ENCODE measurements at places on chromosomes 16 and 17. TPM values are rescaled to one million over a fixed set of nuclear protein-coding genes. Genes with fewer than 3 reads are reported as not detected.

DNA sequence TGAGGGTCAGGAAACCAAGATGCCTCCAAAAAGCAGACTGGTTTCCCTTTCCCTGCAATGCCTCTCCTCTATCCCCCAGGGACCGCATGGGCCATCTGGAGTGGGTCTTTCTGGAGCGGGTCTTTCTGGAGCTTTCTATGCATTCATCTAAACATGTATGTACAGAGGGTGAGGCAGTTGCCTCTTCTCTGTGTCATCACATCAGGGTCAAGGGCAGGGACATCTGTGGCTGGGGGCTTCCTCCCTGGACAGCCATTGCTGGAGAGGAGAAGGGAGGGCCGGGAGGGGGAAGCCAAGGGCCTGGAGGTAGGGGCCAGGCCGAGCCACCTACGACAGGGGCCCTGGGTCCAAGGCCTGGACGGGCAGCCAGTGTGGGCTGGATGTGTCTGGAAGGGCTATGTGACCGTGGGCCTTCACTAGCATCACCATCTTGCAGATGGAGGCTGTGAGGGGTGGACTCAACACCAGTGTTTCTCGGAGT is 840 bp downstream of the ADCY7 start:
- no peak for DNase-seq

The BEAN1 gene
- 1.4 TPM for total RNA-seq

- DNase-seq, result no peak
Measured at GRCh38 chr17:44959821-44960531, 8.1 kb downstream of the C1QL1 start.

- no peak for DNase-seq
Measured at GRCh38 chr16:89055313-89055712, 38.3 kb upstream of the ACSF3 start.

GRCh38 chr17:34442387-34443111 is 79.5 kb upstream of the CCL1 start:
- no peak for DNase-seq

The HCRT gene
- not detected for total RNA-seq

The CD7 gene
- not detected for total RNA-seq

GRCh38 chr16:79217375-79218011 is 383.0 kb downstream of the MAF start:
- no peak for DNase-seq

The ADAD2 gene
- 0.11 TPM for total RNA-seq

GRCh38 chr16:57386381-57386951 is 14.2 kb downstream of the CX3CL1 start:
- peak; percentile 58 for DNase-seq

The PABPN1L gene
- total RNA-seq, result not detected

DNA sequence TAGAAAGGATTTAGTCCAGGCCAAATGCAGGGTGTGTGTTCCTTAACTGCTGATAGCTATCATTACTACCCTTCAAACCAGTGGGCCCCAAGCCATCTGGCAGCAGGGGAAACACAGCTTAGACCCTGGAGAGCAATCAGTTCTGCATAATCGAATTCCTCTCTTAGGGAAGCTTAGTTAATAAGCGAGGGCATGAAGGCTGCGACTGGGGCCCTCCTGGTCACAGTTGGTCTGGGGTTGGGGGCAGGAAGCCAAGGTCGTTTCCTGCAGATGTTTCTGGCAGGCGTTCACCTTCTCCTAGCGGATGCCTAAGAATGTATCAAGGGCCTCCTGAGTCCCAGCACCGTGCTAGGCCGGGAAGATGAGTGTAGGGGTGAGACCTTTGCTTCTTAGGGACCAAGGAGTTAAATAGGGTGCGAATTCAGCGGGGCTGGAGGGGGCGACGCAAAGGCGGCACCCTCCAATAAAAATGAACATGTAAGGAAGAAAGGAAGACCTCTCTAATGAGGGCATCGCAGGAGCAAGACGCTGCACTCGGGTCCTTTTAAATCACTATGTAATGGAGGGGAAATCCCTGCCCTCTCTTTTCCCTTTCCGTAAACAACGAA is 16.5 kb upstream of the EEF2K start:
- DNase-seq, result no peak

DNA sequence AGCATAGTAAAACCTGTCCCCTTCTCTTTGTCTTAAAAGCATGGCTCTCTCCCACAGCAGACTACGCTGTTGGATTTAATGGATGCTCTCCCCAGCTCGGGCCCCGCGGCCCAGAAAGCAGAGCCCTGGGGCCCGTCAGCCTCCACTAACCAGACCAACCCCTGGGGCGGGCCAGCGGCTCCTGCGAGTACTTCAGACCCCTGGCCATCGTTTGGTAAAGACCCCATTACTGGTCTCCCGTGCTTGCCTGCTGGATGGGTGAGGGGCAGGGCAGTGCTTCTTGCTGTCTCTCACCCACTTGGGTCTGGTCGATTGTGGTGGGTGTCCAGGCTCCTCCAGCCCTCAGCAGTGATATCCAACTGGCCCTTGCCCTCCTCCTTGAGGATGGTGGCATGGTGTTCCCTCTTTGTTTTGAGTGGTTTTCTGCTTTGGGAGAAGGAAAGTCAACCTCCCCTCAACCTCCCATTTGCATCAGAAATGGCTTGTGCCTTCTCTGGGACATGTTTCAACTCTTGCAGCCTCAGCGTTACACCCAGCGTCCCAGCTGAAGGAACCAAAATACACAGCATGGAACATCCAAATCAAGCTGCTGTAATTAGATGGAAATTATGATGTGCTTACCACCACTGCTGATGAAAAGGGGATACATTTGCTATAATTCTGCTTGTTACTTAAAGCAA is 49.3 kb downstream of the B9D1 start:
- DNase-seq, result no peak

- DNase-seq, result no peak
Measured at GRCh38 chr16:9447699-9448098, 356.3 kb downstream of the HAPSTR1 start.

GRCh38 chr17:75704963-75705875 is 16.0 kb upstream of the ITGB4 start:
- DNase-seq, result no peak

The GINS2 gene
- 10.9 TPM for total RNA-seq

The UMOD gene
- not detected for total RNA-seq

DNA sequence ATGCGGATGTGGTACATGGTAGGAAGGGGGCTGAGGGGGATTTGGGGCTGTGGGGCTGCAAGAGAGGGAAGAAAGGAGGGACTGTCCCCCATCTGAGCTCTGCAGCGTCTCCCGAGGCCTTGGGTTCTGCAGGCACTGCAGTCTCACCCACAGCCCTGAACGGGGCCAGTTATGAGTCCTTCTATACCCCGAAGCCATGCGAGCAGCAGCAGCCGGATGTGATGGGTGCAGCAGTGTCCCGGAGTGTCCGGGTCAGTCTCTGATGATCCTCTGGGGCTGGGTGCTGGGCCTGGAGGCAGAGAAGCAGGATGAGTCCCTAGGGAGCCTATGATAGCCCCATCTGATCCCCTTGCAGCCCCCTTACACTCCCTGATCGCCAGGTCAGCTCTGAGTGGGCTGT is 41.5 kb downstream of the CPNE2 start:
- DNase-seq, result no peak

The KRTAP9-1 gene
- not detected for total RNA-seq

DNA sequence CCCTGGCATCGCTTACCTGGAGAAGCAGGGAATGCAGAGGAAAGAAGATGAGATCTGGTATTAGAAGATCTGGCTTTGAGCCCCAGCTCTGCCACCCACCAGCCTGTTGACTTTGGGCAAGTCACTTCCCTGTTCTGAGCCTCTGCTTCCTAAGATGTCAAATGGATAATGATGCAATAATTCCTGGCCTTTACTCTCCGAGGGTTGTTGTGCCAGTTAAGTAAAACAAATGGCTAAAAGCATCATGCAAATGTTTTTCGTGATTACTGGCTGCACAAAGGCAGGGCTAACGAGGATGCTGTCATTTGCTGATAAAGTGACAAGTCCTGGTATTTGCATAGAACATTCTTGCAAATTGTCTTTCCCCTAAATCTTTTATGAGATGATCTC is 1.3 kb upstream of the ZNF821 start:
- DNase-seq, result no peak

DNA sequence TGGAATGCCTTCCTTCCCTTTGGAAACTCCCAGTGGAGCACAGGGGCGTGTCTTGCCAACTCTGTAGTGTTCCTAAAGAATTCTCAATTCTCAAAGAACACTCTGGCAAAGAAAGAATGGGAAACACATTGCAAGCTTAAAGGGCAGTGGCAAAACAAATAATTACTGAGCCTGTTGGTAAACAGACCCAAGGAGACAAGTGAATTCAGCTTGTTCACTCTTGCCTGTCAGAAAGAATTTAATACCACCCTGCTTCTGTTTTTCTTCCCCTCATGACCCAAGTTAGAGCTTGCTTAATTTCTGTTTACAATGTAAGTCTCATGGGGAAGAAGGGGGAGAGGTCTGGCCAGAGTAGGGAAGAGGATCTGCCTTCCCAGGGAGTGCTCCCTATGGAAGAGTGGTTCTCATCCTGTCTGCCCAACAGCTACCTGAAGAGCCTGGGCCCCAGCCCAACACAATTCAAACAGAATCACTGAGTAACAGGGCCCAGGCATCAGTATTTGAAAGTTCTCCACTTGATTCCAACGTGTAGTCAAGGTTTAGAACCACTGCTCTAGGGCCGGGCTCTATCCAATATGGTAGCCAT is 386.0 kb downstream of the SLC39A11 start:
- no peak for DNase-seq

DNA sequence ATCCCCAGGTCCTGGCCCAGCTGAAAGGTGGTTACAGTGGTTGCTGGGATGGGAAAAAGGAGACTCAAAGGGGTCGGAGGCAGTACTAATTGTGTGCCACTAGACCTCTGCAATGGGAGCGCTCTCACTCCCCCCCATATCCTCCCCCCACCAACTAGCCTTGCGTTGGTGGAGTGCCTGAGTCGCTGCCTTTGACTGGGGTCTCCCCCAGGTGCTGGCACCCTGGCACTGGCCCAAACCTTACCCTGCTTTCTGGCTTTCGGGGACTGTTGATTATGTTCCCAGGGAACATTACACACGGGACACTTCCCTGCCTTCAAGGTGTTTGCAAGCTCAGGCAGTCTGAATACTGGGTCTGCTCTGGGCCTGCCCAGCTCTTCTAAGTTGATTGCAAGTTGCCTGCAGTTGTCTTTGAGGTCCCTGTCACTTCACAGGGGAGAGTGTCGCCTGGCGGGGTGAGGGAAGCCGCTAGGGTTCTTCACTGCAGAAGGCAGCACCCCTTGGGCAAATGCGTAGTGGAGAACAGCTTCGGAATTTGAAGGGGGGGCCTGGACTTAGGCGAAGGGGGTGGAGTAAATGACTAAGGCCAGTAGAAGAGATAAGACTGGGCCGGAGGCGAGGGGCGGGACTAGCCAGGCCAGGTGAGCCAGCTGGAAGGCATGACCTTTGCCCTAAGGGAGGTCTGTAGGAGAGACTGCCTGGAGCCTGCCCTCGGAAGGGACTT is 98.0 kb downstream of the RAB11FIP4 start:
- DNase-seq, result no peak

DNA sequence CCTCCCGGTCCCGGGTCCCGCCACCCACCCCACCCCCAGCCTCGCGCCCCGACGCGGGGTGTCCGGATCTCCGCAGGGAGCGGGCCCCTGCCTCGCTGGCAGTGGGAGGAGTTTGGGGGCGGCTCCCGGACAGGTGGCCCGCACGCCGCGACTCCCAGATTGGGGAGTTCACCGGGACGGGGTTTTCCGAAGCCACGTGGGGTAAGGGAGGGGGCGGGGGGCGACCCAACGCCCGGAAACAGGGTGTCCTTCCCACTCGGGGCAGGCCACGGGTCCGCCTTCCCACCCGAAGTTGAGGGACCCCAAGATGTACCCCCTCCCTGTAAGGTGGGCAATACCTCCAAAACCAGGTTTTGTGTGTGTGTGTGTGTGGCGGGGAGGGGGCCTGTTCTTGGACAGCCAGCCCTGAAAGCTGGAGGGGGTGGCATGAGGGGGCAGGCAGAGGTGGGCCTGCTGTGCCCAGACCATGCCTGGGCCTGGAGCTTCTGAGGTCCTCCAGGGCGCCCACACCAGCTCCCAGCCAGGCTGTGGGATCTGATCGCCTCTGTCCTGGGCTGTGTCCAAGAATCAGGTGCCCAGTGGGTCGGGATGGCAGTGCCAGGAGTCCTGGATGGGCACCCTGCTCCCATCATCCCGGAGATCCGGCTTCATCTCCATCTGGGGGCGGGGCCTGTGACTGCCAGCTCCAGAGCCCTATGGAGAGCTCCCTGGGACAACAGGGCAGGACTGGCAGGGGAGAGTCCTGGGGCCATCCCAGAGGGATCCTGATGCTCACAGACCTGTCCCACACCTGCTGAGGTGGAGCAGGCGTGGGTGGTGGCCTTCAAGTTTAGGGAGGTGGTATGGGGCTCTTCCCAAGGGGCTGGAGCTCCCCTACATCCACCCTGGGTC is 767 bp downstream of the SYNGR2 start:
- DNase-seq, result peak; percentile 89

Data from SK-MEL-5 (cell line).